ENCODE measurements at places on chromosomes 3 and 15.

GRCh38 chr3:42936157-42936981, 30.4 kb downstream of the ZNF662 start:
- no peak for DNase-seq

DNA sequence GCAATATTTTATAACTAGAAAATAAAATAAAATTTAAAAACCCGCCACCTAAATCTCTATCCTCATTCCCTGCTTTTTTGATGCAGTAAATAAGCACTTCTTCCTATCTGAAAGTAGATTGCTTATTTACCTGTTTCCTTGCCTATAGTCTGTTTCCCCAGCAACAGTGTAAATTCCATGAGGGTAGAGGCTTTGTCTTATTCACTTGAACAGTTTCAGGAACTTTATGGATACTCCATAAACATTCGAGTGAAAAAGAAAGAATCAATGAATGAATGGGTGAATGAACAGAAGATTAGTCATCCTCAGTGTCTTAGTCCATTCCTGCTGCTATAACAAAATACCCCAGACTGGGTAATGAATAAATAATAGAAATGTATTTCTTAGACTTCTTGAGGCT, 41.7 kb downstream of the SHC4 start:
- no peak for DNase-seq

DNA sequence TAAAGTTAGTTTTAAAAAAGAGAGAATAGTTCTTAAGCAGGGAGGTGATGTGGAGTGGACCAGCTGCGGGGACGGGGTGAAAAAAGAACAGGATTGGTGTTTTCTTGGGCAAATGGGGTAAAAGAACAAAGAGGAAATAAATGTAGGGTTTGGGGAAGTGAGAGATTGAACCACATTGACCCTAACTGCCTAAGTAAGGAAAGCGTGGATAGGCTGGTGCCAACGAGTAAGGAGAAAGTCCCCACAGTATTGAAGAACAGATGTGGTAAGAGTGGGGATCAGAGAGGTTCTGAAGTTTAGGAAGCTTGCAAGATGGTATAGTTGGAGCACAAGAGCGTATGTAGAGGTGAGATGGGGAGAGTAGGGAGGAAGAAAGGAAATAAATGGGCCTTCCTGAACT, 17.0 kb downstream of the IREB2 start:
- DNase-seq = peak; percentile 37

- DNase-seq = no peak
Observed at GRCh38 chr3:170941551-170941950, 33.1 kb upstream of the EIF5A2 start.

- DNase-seq = no peak
Observed at GRCh38 chr3:148964809-148965208, 26.5 kb upstream of the GYG1 start.

DNA sequence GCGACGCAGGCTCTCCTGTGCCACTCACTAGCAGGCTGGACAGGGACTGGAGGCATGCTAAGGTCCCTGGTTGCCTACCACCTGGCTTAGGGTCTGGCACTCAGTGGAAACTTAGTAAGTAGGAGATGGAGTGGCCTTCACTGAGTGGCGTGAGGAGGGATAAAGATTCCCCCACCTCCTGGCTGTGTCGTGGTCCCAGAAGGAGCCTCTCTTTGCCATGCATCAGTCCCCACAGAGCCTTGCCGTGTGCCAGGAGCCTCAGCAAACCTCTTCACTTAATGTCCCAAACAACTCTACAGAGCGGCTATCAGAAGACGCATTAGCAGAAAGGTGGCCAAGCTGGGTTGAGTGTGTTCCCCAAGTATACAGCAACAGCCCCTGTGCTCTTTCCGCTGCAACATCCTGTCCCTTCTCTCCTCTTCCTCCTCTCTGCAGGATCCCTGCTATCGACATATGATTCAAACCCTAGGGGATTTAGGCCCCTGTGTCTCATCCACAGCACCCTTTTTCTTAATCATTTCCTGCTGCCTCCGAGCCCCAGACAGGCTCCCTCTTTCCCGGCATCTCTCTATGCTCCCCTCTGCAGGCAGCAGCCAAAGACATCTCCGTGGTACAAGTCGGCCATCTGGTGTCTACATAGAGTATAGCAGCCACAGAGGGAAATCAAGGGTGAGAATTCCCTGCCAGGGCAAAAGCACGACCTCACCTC, 66.7 kb downstream of the SLC6A1 start:
- peak; percentile 30 for DNase-seq

DNA sequence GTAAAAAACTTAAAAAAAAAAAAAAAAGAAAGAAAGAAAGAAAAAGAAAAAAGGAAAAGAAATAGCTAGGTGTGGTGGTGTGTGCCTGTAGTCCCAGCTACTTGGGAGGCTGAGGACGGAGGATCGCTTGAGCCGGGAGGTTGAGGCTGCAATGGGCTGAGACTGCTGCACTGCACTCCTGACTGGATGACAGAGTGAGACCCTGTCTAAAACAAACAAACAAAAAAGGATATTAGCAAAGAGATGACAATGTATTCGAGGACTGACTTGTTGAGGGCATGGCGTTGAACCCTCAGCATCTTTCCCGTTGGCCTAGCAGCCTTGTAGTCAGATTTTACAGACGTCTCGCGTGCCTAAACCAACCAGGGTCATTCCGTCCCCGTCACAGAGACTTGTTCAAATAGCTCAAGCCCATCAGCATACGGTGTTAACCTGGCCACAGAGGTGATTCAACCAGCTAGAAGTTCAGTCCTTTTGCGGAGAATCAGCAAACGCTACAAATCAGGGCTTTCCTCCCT, 528 bp upstream of the NIT2 start:
- DNase-seq = no peak

- no peak for DNase-seq
Observed at GRCh38 chr15:37149146-37149545, 48.8 kb upstream of the MEIS2 start.

DNA sequence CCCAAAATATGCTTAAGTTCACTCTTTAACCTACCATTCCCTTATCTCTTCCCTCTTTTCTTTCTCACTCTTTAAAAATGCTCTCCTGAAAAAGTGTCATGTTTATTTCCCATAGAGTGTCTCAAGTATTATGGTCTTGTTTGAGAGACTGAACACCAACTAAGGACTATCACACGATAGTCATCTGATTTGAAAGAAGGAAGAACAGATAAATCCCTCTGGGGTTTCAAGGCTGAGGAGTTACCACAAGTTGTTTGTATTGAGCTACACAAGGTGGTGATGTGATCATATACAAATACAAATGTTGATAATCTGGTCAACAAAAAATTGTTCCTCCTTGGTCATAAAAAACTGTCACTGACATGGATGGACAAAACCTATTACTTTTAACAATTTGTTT, 13.8 kb downstream of the MEIS2 start:
- no peak for DNase-seq

GRCh38 chr3:187193181-187193580, 4.1 kb upstream of the RTP1 start:
- no peak for DNase-seq

DNA sequence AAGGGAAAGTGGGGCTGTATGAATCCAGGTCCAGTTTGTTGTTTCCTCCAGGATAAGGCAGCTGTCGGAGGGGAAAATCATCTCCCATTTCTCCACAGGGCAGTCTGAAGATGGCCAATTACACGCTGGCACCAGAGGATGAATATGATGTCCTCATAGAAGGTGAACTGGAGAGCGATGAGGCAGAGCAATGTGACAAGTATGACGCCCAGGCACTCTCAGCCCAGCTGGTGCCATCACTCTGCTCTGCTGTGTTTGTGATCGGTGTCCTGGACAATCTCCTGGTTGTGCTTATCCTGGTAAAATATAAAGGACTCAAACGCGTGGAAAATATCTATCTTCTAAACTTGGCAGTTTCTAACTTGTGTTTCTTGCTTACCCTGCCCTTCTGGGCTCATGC, 911 bp downstream of the CCRL2 start:
- DNase-seq = no peak

GRCh38 chr3:99559196-99559595, 79.2 kb upstream of the COL8A1 start:
- DNase-seq = no peak

- DNase-seq = no peak
Observed at GRCh38 chr3:65914032-65914739, 124.5 kb downstream of the MAGI1 start.

GRCh38 chr3:191357909-191358308, 27.6 kb upstream of the UTS2B start:
- no peak for DNase-seq

DNA sequence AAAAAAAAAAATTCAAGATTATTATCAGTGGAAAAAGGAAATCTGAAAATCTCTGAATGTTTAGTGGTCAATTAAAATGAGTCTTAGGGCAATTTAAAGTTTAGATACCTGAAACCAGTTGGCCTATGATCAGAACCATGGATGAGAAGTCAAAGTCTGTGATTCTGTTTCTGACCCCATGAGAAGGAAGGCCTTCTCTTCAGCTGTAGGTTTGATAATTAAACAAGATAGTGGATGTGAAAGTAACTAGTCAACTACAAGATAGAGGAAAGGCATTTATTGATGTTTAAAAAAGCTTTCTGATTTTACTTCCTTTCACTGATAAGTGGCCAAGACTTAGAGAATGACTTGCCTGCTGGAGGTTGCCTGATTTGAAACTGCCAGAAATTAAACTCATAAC, 8.7 kb downstream of the PLS1 start:
- no peak for DNase-seq

- no peak for DNase-seq
Observed at GRCh38 chr3:128076483-128077201, 24.4 kb downstream of the SEC61A1 start.

DNA sequence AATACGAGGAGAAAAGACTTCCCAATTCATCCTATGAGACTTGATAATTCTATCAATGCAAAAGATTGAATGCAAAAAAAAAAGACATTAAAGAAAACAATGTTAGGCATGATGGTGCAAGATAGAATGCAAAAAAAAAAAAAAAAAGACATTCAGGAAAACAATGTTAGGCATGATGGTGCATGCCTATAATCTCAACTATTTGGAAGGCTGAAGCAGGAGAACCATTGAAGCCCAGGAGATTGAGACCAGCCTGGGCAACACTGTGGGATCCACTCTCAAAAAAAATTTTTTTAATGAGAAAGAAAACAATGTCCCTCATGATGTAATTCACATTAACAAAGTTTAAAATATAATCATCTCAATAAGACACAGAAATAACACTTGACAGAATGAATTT, 75.9 kb downstream of the MYO9A start:
- no peak for DNase-seq

DNA sequence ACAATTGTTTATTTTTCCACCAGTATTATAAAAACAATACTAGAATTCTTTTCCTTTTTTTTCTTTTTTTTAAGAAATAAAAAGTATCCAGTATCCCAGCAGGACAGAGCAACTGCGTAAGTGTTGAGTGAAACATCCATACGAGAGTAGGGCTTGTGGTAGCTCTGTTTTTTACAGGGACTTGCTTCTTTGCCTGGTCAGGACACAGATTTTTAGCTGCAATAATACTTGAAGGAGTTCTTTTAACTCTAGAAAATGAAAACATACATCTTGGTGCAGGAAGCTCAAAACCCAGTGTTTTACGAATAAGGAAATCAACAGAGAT, 297.7 kb upstream of the NR2E3 start:
- no peak for DNase-seq

GRCh38 chr3:55074796-55075195, 146.9 kb upstream of the LRTM1 start:
- no peak for DNase-seq

DNA sequence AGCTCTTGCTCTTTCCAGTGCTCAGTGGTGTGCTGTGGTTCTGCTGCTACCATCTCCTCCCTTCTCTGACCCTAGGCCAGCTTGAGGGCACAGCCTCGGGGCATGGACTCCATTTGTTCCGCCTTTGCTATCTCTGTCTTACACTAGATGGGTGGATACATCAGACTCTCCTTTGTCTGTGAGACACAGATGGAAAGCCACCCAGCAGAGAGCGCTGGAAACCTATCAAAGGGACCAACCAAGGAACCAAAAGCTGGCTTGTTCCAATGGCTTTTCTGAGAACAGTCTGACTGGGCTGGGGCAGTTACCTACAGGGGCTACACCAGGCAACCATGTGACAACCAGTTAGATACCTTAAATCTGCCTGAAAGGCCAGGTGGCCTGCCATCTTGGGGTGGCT, 63.8 kb downstream of the NPTN start:
- DNase-seq = no peak

- DNase-seq = no peak
Observed at GRCh38 chr3:151318991-151319390, 2.4 kb upstream of the GPR87 start.

- DNase-seq = no peak
Observed at GRCh38 chr15:77335298-77335697, 84.6 kb downstream of the PEAK1 start.

GRCh38 chr15:60758961-60759729, 280.2 kb upstream of the ICE2 start:
- DNase-seq = no peak

GRCh38 chr3:112786002-112786590, 60.6 kb downstream of the CD200R1L start:
- no peak for DNase-seq

- DNase-seq = no peak
Observed at GRCh38 chr3:2659896-2660295, 450.3 kb downstream of the IL5RA start.

DNA sequence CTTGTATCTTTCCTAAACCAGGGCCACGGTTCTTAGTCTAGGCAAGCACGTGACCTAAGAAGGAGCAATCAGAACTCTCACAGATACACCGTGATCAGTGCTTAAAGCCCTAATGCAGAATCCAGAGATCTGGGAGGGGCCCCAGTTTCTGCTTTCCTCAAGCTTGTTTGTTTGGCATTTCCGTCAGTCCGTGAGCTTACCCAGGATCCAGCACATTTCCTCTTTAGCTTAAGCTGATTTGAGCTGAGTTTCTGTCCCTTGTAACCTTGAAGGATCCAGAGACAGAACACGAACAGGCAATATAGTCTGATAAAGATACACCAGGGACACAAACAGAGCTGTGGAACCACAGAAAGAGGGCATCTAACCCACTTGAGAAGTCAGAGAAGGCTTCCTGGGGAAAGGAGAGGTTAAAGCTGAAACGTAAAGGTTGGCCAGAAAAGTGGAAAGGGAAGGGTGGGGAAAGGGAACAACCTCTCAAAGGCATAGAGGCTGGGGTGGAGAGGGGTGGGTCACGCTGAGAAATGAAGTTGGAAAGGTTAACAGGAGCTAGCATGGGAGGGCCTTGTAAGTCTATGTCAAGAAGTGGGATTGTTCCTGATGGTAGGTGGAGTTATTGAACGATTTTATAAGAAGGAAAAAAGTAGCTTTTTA, 42.1 kb upstream of the RARB start:
- DNase-seq = no peak

DNA sequence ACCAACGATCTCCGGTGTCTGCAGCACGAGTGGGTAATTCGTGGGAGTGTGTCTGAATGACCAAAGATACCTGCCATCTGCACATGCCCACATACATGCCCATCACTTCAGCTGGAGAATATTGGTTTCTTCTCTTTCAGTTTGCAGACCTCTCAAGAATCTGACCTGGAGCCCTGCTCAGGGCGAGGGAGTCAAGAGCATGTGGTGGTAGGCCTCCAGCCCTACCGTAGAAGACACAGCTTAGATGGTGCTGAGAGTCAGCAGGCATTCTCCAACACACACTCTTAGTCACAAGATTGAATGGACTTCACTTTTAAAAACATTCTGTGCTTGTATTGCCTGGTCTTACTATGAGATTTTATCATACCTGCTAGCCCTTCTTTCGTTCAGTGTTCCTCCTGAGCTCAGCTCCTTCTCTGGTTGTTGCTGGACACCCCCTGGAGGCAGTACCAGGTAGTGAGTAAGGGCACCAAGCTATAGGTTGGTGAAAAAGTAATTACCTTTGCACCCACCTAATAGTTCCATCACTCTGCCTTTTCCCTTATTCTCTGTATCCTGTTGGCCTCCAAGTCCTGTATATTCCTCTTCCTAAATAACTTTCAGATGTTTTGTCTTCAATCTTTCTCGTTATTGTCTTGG, 252.0 kb downstream of the CACNA2D3 start:
- peak; percentile 3 for DNase-seq

- DNase-seq = peak; percentile 71
Observed at GRCh38 chr3:152595975-152596821, 238.7 kb upstream of the P2RY1 start.

All from OCI-LY7 (cell line).